ENCODE measurements at places on chromosomes 3 and 15.

- no peak for DNase-seq
Observed at GRCh38 chr3:172191629-172192028, 152.3 kb downstream of the FNDC3B start.

DNA sequence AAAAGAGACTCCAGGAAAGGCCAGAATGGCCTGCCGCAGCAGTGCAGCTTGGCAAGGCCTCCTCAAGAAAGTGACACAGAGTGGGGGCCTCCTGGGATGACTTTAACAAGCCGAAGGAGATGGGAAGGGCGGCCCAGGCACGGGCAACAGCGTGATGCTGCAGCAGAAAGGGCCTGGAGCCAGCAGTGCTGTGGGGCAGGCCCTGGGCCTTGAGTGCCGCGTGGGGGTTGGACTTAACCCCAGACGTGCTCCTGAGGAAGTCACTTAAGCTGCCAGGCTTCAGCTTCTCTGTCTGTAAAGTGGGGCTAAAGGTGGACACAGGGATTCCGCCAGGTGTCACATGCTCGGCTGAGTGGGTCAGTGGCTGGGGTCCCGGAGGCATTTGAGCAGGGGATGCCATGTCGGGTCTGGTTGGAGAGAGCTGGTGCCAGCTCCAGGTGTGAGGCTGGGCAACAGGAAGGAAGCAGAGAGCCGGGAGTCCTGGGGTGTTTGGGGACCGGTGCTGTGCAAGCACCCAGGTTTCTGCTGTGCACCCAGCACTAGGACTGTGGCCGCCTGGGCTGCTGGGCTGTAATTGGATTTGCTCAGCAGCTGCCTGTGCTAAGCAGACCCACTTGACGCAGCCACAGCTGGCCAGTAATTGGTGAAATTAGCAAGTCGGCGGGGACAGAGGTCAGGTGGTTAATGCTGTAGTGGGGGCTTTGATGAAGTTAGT, 7.8 kb downstream of the DNAJB8 start:
- no peak for DNase-seq

- DNase-seq: peak; percentile 32
Observed at GRCh38 chr3:55615694-55616295, 128.7 kb upstream of the WNT5A start.

DNA sequence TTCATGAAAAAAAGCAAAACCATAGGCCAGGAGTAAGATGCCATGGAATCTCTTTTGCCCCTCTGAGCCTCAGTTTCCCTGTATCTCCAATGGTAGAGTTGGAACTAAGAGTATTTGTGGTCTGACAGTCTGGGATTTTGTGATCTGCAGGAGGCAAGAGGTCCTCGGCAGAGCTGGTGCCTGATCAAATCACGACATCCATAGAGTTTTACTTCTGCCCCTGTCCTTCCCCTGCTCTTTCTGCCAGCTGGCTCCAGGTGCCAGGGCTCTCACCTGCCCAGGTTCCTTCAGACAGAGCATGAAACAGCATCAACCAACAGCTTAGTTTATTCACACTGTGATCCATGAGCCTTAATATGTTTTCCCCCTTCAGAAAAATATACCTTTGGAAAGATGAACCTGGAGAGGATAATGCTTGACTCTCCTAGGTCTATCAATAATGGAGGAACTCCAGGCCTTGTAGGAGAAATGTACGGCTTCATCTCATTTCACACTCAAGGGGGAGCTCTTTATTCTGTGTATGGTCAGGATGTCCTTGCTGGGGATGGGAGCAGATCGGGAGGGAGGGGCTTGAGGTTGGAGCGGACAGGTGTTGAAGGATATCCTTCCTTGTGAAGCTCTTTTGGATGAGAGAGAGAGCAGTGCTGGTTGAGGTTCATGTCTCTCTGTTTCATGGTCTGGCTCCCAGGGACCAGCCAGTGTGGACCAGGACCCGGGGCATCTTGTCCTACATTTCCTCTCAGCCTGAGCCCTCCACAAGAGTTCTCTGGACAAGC, 309.9 kb downstream of the RPLP1 start:
- no peak for DNase-seq

DNA sequence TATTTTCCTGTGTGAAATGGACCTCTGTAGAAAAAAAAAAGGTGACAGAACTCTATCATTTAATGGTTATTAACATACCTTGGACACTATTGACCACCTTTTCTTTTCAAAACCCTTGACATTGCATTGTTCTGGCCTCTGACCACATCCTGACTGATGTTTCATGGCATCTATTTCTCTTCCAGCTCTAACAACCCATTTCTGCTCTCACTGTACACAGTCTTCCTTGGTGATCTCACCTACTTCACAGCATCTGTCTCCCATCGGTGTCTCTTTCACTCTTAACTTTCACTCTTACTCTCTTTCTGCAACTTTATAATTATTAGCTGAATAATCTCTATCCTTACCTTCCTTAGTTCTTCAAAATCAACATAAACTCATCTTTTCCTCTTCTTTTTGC, 217.4 kb upstream of the CD96 start:
- no peak for DNase-seq

DNA sequence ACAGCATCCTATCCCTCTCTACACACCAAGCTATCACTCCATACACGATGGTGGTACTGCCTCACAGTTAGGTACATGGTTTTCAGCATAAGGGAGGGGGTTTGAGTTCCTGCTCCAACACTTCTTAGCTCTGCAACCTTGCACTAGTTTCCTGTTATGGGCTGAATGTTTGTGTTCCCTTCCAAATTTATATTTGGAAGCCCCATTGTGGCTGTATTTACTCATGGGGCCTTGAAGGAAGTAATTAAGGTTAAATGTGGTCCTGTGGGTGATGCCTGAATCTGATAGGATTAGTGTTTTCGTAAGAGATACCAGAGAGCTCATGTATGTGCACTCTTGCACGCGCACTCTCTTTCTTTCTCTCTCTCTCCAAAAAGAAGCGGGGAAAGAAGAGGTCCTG, 259.4 kb downstream of the RORA start:
- no peak for DNase-seq

Data from head of caudate nucleus (tissue), 42 donors.